ENCODE measurements at places on chromosomes 6 and 20.

DNA sequence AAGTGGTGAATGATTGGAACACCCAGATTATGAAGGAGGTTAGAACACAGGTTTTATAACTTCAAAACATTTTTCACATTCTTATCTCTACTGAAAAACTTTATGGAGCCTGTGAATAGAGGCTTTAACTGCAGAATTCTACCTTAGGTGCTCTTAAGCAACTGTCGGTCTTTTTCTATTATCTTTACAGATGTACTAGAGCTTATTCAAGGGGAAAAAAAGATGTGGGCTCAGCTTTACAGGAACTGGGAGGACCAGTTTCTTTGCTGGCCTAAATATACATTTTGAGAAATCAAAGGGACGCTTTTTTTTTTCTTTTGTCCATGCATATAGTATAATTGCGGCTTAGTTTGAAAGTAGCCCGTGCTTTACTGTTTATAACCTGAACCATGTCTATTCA lies 58.9 kb downstream of the UST start:
- no peak for DNase-seq

GRCh38 chr6:21409231-21409630 lies 184.3 kb upstream of the SOX4 start:
- no peak for DNase-seq

DNA sequence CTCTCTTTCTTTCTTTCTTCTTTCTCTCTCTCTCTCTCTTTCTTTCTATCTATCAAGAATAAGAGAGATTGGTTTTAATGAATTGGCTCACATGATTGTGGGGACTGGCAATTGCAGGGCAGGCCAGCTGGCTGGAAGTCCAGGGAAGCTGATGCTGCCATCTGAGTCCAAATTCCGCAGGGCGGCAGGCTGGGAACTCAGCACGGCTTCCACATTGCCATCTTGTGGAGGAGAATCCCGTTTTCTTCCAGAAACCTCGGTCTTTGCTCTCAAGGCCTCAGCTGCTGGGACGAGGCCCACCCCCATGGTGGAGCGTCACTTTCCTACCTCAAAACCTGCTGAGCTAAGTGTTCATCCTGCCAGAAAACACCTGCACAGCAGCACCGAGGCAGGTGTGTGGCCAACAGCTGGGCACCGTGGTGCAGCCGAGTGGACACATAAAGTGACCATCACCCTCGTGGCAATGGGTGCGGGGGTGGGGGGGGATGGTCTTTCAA lies 58.8 kb upstream of the SLCO4A1 start:
- DNase-seq: no peak

- no peak for DNase-seq
Observed at GRCh38 chr20:47358672-47359529, 2.4 kb upstream of the ZMYND8 start.

GRCh38 chr6:138310294-138310693 lies 67.4 kb upstream of the SMIM28 start:
- DNase-seq: no peak

DNA sequence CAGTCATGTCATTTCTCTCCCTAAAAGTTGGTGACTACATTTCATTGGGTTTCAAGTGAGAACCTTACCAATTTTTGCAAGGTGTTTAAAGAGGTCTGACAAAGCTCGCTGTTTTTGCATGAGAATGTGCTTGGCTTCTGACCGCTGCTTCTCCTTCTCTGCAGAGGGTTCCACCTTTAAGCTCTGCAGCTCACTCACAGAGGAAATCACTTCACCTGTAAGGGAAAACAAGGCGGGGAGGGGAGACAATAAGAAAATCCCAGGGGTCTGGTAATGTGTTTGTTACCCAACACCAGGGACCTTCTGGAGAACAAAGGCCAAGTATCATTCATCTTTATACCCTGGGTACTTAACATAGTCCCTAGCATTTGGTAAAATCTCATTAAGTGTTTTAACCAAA lies 40.0 kb upstream of the LYRM2 start:
- no peak for DNase-seq

DNA sequence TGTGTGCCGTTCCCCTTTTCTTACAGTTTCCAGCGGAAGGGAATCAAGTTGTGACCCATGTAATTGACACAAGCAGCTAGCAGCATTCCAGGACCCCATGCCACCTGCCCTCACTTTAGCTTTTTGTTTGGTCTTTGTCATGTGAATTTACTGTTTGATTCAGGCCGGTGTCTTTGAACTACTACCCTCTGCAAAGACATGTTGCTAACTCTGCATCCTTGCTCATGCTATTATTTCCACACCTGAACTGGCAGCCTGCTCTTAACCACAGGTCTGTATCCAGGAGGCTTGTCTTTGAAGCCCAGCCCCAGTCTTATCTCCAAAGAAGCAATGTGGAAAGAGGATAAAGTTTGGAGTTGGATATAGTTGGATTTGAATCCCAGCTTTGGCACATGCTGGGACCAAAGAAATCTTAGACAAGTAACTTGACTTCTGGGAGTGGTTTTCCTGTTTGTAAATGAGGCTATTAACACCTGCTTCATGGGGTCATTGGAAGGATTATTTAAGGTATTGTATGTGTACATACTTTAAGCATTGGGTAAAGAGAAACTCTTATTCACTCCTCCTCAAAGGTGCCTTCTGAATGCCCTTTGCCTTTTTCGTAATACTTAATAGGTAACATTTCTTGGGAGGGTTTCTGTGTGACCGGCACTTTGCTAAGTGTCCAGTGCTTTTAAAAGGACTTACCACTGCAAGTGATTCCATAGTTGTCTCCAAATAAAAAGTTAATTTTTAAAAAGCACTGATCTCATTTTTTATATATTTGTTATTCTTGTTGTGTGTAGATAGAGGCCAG lies 52.4 kb downstream of the RALY start:
- no peak for DNase-seq

GRCh38 chr6:109143191-109143590 lies 47.9 kb downstream of the CEP57L1 start:
- no peak for DNase-seq

DNA sequence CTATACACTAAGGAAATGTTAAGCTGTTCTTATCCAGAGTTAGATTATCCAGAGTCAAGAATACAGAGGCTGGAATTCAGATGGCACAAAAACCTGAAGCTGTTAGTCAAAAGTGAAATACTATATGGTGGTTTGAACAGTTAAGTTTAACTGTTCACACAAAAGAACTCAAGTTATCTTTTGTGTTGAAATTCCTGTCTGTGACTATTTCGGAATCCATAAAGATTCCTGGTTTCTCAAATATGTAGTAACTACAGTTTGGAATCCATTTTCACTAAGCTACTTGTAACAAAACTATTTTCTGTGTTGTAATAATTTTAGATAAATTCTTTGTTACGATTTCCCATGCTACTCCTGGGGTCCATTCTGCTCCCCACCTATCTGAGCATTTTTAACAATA lies 24.5 kb downstream of the FIG4 start:
- no peak for DNase-seq

DNA sequence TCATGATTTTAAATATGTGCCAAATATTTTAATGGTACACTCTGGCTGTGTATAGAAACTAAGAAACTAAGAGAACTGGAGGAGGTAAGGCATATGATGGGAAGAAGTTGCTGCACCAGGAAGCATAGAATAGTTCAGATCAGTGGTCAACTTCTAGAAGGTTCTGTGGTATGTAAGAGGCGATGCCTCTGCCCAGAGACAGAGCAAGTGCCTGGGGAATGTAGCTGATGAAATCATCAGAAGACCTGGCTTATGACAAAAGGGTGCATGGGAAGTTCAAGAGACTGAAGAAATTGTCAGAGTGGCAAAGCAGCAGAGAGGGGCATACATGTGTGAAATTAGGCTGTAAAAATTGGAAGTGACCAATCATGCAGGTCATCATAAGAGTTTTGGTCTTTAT lies 580.8 kb downstream of the BMP2 start:
- no peak for DNase-seq

DNA sequence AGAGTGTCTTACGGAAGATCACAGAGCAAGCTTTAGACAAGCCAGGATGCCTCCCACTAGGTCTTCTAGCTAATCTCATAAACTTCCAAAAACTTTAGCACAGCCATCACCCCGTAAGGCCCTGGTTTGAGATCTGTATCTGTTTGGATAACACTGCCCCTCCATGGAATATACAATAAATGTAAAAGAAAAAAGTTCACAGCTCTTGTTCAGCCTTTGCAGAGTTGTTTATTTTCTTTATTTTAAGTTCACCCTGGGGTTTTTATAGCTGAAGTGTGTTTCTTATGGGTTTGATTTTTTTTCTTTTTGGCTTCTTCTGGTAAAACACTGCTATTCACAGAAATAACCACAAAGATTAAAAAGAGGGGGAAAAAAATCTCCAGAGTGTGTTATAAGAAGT lies 125.6 kb downstream of the EYA2 start:
- no peak for DNase-seq

- DNase-seq: no peak
Observed at GRCh38 chr6:88626460-88626859, 337.0 kb downstream of the RNGTT start.

GRCh38 chr6:111700135-111700690 lies 94.5 kb upstream of the TRAF3IP2 start:
- DNase-seq: no peak

DNA sequence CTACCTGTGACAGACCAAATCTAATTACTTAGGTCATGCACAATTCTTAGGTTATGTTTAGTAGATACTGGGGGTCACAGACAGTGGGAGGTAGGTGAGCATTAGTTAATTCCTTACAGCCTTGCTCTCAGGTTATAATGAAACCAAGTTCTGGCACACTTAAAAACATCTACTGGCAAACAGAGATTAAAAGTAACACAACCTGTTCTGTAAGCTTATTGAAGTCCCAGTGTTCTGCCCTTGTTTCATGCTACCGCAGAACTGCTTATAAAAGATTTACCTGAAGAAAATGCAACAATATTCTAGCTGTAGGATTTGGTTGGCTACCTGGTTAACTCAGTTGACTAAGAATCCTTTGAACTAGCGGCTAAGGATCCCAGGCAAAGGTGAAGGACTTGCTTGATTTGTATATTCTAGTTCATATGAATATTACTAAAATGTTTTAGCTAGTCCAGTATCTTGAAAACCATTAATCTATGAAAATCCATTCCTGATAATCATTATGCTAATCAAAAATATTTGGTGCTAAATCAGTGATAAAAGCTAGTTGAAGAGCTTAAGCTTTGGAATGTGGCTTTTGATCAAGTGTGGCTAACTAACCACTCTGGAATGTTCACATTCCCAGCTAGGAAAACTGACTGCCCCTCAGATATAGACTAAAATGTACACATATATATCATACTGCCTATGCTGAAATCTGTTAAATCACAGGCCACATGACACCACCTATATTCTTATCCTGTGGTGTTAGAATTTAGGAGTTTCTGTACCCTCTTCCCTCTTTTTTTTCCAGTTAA lies 7.2 kb downstream of the PEX3 start:
- no peak for DNase-seq

DNA sequence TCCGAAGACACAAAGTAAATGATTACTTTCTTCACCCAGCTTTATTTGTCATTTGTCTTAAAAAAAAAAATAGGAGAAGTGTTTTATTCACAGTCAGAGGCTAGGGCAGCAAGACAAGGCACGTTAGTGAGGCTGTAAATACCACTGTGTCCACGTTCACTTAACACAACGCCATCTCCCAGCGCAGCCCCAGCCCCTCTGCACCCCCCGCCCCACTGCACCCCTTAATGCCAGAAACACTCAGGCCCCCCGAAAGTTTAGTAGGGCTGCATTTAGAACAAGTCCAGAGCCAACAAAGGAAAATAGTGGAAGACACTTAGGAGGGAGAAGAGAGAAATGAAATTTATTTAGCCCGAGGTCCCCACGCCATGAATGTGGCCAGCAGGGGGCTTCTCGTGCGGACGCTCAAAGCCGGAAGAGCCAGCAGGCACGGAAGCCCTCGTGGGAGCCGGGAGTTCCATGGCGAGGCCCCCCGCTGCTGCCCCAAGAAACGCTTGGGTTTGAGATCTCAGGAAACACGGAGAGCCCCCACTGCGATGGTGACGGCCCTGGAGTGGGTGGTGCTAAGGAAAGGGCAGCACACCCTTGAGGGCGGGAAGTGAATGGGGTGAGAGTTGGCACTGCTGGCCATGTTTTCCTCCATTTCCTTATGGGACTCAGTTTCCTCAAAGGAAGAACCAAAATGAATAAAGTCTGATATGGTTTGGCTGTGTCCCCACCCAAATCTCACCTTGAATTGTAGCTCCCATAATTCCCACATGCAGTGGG lies 50.2 kb downstream of the IYD start:
- peak; percentile 82 for DNase-seq

DNA sequence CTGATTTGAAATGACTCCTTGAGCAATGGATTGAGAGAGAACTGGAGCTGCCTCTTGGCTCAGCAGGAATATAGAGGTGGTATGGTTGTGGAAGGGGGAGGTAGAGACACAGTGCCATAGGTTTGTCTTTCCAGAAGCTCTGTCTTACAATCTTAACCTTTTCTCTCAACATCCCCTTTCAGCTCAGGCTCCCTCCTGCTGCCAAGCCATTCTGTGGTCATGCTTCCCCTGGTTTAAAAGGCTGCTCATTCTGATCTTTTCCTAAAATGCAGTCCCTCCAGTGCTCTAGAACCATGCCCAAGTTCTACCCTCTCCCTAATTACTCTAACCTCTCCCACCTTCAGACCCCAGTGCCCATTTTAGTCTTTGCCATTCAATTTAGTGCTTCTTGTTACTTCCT lies 517.9 kb upstream of the MARCKS start:
- no peak for DNase-seq

GRCh38 chr6:139364302-139364981 lies 10.0 kb downstream of the CITED2 start:
- no peak for DNase-seq

GRCh38 chr6:127907960-127908640 lies 7.2 kb upstream of the THEMIS start:
- peak; percentile 69 for DNase-seq

DNA sequence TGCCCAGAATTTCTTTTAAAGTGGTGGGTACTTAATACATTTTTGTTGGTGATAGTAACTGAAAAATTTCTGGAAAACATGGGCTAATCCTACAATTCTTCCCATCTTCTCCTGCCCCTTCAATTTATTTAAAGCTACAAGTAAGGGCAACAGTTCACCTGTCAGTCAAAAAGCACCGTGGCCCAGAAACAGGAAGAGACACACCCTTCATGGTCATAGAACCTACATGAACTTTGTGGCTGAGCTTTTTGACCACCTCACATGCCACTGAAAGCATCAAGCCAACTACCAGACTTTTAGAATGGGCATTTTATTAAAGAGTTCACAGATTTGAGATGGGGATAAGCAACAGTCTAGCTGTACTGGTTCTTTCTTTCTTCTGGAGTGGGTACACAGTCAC lies 201.1 kb upstream of the CNR1 start:
- DNase-seq: no peak

DNA sequence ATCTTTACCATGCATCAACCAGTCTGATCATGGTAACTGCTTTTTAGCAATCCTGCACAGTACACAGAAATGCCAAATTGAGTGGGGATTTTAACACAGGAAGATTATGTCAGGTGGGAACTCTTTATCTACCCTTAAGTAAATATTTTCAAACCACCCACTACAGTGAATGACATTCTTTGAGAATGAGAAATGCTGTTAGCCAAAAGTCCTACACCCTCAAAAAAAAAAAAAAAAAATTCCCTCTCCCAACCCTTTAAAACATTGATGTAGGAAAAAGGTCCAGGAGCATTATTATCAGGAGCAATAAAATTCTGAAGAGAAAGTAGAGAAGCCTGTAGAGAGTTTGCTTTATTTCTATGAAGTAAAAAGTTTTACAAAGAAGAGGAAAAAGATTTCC lies 307.2 kb upstream of the THEMIS start:
- no peak for DNase-seq

GRCh38 chr20:35738410-35739179 lies 3.5 kb downstream of the RBM39 start:
- no peak for DNase-seq

Data from activated effector memory CD4-positive, alpha-beta T cell treated with anti-CD3 and anti-CD28 coated beads, Interleukin-2, amount 50 U/mL, for 16 hours (primary cell).